GM03348 (cell line): ENCODE measurements at places on chromosomes 6 and 20.
A peak's percentile ranks its signal among the peaks of the same experiment; 100 is the strongest.

- no peak for DNase-seq
These were observed 4.1 kb downstream of the MYLK4 start for GRCh38 chr6:2746557-2747061.

GRCh38 chr20:59948828-59949720, 8.9 kb downstream of the FAM217B start:
- DNase-seq = peak; percentile 52

GRCh38 chr20:24629668-24630067, 160.2 kb downstream of the SYNDIG1 start:
- no peak for DNase-seq

GRCh38 chr20:12177657-12178293, 260.1 kb downstream of the BTBD3 start:
- DNase-seq = no peak

DNA sequence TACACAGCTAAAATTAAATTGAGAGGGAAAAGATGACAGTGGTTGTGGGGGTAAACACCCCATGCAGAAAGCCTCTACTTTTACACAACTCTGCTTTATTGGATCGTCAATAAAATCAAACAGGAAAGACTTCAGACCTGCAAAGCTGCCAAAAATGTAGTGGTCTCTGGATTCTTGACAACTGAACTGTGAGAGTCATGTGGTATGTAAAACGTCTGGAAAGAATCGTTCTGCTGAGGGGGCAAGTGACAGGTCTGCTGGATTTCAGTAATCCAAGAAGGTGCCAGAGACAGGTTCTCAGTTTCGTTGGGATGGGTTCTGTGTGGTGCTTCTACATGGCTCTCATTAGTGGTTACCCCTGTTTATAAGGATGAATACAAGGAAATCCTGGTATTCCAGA, 63.3 kb downstream of the TSPYL4 start:
- DNase-seq = peak; percentile 45

DNA sequence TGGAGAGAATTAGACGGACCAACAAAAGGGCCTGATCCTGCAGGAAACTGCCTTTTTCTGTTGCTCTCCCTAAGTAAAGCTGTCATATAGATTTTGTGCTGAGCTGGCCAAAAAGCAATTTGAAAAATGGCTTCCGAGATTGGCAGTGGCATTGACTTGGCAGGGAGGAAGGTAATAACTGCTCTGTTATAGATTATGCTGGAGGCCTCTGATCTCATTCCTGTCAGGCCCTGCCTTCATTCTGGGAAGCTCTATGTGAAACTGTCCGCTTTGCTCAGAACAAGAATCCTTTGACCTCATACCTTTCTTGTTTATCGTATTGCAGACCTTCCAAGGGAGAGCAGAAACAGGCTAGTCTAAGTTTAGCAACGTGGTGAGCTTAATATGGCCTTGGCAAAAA, 234.4 kb downstream of the PHACTR1 start:
- no peak for DNase-seq

DNA sequence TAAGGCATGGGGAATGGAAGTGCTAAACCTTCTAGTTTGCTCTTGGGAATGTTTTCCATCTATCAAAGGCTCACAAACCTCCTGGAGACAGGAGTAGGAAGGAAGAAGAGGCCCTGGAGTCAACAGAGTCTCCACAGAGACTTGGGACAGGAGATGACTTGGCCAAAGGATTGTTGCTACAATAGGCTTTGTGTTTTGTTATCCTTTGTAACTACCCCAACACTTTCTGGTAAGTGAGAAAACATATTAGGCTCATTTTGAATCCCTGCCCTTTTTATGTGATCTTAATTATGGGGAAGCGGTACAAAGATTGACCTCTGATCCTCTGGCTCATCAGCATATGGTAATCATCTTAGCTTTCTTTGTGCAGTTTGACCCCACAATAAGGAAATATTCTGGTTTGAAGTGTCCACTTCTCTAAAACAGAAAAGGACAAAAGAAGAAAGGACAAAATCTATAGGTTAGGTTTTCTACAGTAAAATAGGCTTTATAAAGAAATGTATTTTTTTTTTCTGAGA, 24.1 kb upstream of the GTF3C6 start:
- DNase-seq = no peak

- DNase-seq = no peak
These were observed 68.6 kb downstream of the TENT5A start for GRCh38 chr6:81683912-81684311.

DNA sequence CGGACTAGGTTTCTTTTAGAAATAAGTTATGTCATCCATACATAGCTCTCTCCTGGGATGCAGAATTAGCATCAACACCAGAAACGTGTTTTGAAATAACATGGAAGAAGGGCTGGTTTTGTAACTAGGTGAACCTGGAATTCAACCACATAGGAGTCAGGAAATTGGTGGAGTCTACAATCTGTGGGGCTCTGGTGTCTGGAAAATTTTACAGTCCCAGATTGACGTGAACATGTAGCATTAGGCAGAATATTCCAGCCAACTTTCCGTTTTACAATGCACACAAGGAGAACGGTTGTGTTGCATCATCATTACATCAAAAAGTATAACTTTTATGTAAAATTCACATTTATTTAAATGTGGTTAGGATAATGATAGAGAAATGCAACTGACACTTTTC, 1.9 kb downstream of the KCNQ5 start:
- DNase-seq = no peak

- peak; percentile 55 for DNase-seq
These were observed 43.5 kb downstream of the ZFAND3 start for GRCh38 chr6:37862992-37863391.

GRCh38 chr6:42726026-42726425, 3.6 kb upstream of the PRPH2 start:
- no peak for DNase-seq

GRCh38 chr6:47109281-47109680, 67.1 kb upstream of the ADGRF1 start:
- DNase-seq = no peak

DNA sequence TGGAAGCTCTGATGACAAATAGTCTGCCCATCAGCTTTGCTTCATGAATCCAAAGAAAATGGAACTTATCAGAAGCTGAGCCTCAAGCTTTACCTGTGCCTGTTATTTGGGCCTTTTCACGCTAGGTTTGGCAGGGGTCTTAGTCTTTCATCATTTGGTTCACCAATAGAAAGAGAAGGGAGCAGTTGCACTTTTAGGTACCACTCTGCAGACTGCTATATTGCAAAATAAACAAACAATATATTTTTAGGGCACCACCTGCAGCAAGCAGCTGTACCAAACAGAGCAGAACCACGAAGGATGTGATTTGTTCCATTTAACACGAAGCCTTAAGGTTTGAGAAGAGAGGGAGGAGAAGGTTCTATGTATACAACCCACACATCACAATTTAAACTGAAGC, 291.4 kb upstream of the RNF217 start:
- DNase-seq = no peak

DNA sequence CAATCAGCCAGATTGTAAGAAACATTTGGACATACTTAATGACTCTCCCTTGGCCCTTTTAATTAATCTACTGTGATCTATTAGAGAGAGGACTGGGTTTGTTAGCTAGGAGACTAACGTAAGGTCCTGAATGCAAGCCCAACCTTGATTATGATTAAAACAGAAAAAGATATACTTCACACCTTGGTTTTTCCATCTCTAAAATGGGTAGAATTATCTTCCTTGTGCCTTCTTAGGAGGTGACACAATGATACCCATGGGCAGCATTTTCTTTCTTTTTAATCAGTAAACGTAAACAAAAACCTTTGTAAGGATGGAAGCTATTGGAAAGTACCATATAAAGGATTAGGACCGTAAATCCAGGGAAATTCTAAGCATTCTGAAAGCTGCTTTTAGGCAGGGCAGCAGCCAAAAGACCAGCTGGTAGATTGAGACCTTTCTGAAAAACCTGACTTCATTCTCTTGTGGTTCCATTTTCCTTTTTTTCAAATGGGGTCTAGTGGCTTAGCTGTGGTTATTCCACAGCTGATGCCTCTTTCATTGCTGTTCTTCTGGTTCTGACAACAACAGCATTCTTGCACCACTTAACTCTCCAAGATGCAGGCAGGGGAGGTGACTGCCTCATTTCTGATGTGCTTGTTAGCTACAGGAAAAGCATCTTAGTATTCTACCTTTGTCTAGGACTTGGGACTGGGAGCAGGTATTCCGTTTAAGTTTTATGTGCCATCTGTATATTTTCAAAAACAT, 27.4 kb downstream of the RREB1 start:
- no peak for DNase-seq

- DNase-seq = peak; percentile 55
These were observed 21.0 kb downstream of the JPH2 start for GRCh38 chr20:44166008-44166407.

DNA sequence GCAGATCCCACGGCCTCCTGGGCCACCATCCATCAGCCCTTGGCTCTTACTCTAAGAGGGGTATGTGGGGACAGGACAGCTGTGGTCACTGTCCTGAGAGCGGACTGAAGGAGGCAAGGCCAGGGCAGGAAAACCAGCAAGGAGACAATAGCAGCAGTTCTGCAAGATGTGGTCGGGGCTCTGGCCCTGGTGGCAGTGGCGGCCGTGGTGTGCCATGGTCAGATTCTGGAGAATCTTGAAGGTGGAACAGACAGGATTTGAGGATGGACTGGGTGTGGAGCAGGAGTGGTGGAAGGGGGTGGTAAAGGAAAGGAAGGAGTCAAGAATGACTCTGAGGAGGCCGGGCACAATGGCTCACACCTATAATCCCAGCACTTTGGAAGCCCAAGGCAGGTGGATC, 5.9 kb upstream of the MAP1LC3A start:
- DNase-seq = no peak

DNA sequence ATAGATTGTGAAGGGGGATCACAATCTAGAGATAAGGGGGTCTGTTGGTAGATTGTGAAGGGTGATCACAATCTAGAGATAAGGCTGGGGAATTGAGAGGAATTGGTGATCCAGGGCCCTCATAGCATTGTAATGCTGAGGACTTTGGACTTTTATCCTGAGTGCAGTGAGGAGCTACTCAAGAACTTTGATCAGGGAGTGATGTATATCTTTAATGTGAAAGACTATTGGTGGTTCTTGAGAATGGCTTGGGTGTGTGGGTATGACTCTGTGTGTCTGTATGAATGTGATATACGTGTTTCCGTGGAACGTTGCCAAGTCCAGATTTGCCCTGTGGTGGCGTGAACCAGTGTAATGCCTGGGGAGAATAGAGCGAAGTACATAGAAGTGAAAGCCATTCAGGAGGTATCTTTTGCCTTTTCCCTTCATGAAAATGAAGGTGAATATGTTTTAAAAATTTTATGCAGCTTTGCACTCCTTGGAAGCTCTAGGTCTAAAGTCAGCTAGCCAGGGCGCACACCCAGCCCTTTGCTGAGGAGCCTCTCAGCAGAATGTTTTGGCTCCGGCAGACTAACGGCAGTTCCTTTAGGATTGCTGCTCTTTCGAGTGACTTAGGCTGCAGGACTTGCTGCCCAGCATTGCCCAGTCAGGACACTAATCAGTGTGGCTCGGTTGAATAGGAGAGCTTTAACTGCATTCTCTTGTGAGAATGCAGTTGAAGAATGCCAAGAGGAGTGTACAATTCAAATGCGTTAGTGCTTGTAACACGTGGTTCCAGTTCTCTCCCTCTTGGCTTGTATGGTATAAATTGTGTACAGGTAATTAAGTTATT, 3.5 kb downstream of the ZFAND3 start:
- peak; percentile 16 for DNase-seq

DNA sequence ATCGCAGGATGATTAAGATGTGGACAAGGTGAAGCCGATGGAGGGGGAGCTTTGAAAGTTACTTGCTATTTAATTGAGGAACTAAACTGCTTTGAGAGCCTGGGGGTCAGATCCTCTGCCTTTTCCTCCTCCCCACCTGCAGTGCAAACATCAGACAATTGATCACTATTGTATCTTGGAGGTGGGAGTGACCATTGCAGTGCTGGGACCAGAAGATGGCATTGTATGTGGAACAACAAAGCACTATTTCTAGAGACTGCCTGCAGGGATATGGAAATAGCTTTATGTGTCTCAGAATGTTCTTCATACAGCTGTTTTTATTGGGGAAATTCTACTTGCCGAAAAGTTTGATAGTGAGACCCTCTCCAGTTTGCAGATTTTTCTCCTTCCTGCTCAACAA, 4.2 kb downstream of the MOG start:
- DNase-seq = no peak

GRCh38 chr6:133241901-133242636, 912 bp downstream of the EYA4 start:
- peak; percentile 8 for DNase-seq

DNA sequence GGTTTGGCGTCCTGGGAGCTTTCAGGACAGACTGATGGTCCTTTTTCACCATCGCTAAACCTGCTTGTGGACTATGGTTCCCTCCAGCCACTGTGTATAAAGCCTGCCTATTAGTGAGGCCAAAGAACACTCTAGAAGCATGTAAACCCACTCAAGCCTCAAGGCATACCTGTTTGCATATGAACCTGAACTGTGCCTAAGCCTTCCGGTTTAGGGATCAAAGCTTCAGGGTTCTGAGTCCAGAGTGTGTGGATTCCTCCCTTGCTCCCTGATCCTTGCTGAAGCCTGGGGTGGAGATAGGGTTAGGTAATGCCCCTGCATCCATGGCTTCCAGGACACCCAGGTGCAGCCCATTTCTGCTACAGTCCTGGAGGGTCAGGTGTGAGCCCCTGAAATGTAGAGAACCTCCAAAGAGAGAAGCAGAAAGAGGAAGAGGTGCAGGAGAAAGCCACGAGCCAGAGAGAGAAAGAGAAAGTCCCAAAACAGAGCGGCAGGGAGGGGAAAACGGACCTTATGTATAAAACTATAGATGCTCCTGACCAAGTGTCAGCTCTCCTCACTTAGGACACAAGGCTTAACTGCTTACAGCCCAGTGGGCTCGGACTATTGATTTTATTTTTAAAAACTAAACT, 93.3 kb downstream of the SCML4 start:
- DNase-seq = no peak

- DNase-seq = no peak
These were observed 48.2 kb downstream of the TSHZ2 start for GRCh38 chr20:53020376-53020775.

DNA sequence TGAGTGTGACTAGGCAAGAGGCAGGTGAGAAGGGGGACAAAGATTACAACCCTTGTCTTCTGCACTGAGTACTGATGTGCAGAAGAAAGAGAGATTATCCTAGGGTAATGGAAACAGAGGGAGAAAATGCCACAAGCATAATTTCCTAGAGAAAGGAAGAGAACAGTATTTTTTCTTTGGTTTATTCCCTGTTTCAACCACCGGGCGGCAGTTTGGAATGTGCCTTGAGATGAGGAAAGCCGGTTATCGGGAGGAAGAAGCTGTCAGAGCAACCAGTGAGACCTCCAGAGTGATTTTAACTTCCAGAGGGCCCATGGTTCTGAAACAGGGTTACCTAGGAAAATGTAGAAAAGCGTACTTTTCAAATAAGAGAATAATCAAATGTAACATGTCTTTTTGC, 121.4 kb downstream of the REV3L start:
- DNase-seq = peak; percentile 18

GRCh38 chr6:5090603-5091002, 5.5 kb downstream of the PPP1R3G start:
- DNase-seq = no peak

- DNase-seq = peak; percentile 31
These were observed 53.5 kb downstream of the ZDHHC14 start for GRCh38 chr6:157434349-157435033.
